ENCODE measurements at places on chromosomes 3 and 15.

- no peak for DNase-seq
Observed at GRCh38 chr3:177051411-177051810, 145.9 kb downstream of the TBL1XR1 start.

GRCh38 chr15:57251308-57251707, 125.0 kb upstream of the CGNL1 start:
- no peak for DNase-seq

DNA sequence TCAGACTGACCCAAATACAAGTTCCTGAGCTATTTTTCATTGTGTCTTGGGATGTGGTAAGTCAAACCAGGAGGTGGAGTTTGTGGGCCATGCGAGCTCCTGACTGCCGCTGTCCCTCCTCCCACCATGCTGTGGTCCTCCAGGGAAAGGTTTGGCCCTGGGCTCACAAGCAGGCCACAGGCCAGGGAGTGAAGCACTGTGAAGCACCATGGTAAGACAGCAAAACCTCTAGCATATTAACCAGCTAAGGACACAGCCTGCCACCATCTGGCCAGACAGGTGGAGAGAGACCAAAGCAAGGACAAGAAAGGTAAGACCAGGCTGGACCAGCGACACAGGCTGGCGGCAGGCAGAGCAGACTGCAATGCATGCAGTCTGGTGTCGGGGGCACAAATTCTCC, 15.3 kb downstream of the RAB43 start:
- DNase-seq = no peak

- no peak for DNase-seq
Observed at GRCh38 chr3:52062505-52062904, 6.1 kb upstream of the DUSP7 start.

DNA sequence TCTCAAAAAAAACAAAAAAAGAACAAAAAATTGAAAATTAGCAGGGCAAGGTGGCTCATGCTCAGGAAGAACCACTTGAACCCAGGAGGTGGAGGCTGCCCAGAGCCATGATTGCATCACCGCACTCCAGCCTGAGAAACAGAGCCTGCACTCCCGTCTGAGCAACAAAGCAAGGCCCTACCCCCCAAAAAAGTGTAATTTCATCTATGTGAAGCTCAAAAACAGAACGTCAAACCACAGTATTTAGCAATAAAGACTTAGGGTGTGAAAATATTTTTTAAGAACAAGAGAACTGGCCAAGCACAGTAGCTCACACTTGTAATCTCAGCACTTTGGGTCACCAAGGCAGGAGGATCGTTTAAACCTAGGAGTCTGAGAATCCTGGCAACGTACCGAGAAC, 38.2 kb downstream of the STAG1 start:
- DNase-seq = no peak

DNA sequence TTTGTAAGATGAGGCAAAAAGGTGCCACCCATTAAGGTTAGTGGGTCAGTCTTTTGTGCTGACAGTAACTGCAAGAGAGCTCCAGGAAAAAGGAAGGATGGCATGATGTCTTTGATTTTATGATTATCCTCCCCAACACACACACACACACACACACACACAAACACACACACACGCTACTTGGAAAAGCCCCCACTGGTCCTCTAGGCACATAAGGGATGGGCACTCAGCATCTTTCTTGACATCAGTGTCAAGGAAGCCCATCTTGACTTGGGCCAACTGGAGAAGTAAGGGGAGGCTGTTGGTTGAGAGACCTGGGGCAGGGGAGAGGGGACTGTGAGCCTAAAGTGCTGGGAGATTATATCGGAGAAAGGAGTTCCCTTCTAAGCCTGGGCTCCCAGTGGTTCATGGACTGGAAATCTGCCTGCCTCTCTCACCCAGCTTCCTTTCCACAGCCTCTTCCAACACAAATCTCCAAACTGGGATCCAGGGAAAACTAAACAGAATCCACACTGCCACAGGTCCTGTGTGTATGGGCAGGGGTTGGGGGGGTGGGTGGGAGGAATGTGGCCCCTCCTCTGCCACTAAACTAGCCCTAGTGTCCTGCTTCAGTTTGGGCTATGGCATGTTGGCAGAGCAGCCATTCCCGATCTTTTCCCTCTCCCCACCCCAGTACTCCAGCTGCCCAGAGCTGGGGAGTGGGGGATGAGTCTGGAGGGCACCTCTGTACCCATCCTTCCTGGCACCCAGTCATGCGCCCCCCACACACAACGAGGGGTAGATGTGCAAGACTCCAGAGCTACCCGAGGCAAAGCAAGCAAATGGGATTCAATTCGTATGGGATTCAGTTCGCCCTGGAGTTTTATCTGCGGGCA, 1.6 kb downstream of the AMOTL2 start:
- DNase-seq = no peak

DNA sequence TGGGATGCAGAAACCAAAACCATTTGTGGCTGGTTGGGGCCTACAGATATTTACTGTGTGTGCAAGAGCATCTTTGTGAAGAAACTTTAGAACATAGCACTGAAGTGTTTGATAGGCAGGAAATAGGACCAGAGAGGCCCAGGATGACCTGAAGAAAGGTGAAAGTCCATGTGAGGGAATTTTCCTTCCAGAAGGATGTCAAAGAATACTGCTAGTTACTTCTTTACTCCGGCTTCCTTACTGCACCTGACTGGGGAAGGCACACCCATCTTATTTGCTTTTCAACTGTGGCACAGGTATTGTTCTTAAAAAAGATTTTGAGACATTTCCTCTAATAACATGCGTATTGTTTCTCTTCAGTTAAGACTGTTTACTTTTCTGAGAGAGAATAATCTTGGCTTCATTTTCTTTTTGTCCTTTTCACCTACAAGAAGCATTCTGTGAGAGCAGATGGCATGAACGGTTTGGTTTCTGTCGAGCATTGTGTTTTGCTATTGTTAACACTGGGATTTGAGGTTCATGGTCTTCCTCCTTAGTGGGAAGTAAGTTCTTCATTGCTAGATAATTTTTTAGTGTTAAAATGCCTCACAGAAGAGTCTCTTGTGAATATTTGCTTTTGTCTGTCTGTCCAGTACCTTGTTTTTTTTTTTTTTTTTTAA, 71.5 kb downstream of the SLCO3A1 start:
- no peak for DNase-seq

- DNase-seq = no peak
Observed at GRCh38 chr3:50078622-50079021, 10.1 kb upstream of the RBM5 start.

DNA sequence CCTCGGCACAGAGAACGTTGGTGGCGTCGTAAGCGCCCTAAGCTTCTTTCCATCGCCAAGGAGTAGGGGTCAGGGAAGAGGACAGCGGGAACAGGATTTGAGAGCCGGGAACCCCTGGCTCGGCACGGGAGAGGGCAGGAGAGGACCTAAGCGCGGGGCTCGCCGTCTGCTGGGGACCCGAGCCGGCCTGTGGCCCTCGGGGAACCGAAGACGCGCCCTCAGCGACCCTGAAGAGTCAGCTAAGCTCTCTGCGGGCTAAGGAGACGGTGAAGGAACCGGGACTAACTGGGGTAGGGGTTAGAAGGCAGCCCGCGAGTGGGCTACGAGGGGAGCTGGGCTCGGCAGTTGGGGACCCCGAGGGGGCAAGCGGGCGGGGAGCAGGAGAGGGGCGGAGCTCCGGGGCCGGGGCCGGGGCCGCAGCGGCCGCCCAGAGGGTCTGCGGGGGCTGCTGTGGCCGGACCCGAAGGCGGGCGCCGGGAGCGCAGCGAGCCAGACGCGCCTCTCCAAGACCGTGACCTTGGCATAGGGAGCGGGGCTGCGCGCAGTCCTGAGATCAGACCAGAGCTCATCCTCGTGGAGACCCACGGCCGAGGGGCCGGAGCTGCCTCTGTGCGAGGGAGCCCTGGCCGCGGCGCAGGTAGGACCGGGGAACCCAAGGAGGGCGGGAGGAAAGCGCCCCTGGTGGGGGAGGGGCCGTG, 574 bp downstream of the CASR start:
- DNase-seq = no peak

GRCh38 chr3:35677797-35678196, 38.5 kb downstream of the ARPP21 start:
- DNase-seq = no peak

- DNase-seq = no peak
Observed at GRCh38 chr3:126100634-126101301, 16.8 kb upstream of the SLC41A3 start.

DNA sequence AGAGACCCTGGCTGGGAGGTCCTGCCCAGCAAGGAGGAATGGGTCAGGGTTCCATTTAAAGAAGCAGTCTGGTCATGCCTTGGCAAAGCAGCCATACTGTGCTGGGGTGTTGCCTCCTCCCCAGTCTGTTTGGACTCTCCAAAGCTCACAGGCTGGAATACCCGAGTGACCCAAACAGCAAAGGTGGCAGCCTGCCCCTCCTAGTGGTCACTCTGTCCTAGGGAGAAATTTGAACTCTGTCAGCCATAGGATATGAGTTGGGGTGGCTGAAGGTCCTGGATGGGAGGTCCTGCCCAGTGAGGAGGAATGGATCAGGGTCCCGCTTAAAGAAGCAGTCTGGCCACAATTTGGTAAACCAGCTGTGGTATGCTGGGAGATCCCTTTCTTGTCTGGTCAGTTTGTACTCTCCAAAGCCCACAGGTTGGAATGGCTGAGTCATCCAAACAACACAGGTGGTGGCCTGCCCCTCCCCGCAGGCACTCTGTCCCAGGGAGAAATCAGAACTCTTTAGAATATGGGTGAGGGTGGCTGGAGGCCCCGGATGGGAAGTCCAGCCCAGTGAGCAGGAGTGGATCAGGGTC, 45.0 kb downstream of the CCR1 start:
- DNase-seq = no peak

DNA sequence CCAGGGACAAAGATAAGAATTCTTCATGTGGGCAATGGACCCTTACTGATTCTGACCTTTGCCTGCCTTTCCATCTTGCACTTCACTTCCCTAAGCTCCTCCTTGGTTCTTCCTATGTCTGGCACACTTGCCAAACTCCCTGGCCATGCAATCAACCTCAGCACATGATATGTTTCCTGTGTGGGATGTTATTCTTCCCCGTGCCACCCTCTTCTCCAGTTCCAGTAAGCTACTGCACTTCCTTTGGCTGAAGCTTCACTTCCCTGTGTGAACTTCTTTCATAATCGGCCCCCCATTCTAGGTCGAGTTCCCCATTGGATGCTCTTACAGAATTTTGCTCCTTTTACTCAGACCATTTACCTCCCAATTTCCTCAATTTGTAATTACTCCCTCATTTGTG, 10.7 kb upstream of the TASOR start:
- no peak for DNase-seq

DNA sequence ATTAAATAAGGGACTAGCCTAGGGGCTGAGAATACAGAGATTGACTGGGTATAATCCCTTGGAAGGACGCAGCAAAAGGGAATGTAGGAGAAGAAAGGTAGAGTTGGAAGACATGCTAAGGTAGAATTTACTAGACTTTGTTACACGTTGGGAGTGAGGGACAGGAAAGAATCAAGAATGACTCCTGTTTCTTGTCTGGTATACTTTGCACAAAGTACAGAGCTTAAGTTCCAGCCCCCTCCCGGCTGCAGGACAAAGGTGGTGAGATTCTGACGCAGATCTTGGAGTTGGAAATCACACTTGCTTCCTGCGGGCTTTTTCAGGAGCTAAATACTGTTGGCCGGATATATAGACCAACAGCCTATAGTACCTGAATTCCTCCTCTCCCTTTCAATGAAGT, 895 bp downstream of the HYKK start:
- DNase-seq = no peak

DNA sequence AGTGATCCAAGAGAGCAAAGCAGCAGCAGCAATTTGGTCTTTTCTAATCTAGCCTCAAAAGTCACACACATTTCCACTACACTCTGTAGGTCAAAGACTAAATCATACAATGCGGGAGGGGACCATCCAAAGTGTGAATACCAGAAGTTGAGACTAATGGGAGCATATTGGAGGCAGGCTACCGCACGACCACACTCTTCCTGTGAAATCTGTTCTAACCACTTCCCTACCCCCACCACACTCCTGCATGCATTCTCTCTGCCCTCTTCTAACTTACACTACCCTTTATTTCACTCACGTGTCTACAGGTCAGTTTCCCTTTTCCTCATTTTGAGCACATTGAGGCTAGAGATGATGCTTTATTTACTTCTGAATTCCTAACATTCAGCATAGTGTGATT, 23.7 kb upstream of the PRTG start:
- DNase-seq = no peak

GRCh38 chr15:33150971-33151370, 43.5 kb downstream of the FMN1 start:
- no peak for DNase-seq

DNA sequence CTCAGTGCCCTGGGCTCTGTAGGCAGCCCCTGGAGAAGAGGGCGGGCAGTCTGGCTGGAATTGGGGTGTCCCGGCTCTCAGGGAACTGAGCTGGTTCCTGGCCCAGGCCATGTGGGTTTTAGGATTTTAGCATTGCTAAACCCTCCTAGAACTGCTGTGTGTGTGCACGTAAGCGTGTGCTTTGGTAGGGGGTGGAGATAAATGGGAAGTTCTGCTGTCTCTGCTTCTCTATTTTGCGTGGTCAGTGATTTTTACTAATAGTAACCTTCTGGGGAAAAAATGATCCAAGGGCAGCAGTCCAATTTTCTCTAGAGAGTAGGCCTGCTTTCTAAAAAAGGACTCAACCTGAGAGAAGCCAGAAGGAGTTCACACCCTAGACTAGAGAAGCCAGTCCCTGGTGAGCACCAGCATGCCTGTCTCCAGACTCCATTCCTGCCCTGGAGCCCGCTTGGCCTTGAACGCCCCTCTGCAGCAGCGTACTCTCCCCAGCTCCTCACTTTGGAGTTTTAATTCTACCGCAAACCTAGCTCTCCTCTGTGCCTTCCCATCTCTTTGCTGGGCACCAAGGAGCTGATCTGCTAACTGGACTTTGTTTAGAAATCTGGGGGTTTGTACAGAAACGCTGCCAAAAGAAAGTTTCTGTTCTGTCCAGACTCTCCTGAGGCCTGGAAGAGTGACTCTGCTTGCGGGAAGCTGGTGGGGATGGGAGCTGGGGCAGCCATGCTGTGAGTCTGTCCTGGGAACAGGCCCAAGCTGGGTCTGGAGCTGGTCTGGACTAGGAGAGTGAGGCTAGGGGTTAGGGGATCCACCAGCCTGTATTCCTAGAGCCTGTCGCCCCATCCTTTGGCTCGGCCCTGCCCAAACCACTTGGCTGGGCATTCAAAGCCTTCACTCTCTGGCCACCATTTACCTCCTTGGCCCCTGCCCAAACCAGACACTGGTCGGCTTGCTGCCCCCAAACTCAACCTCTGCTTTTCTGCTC, 19.7 kb downstream of the CORO2B start:
- no peak for DNase-seq

- DNase-seq = no peak
Observed at GRCh38 chr3:101117980-101118379, 124.8 kb upstream of the ABI3BP start.

DNA sequence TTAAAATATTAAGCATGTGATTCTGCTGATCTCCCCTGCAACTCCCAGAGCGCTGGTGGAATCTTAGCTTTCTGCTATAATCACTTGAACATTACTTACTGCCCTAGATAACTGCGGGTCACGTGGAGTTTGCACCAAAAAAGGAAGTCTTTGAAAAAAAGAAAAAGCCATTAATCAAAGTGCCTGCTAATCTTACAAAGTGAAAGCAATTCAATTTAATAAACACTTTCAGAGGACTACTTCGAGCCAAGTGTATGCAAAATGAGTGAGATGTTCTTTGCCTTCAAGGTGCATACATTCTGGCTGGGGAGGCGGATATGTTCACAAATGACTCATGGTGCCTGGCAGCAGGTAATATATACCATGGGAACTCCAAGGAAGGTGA, 109.9 kb upstream of the GAP43 start:
- DNase-seq = no peak

GRCh38 chr15:95454403-95455262, 875.9 kb upstream of the NR2F2 start:
- no peak for DNase-seq

GRCh38 chr15:88834211-88834812, 31.1 kb downstream of the ACAN start:
- no peak for DNase-seq

- no peak for DNase-seq
Observed at GRCh38 chr3:197795200-197795599, 4.1 kb downstream of the LRCH3 start.

Measured in stimulated activated CD4-positive, alpha-beta T cell treated with anti-CD3 and anti-CD28 coated beads, Interleukin-1b, Interleukin-23, amount 100 ng/mL, for 48 hours (primary cell).